ENCODE measurements at places on chromosomes 6 and 20.

GRCh38 chr6:91087908-91088307 lies 501.0 kb upstream of the MAP3K7 start:
- no peak for DNase-seq

- peak; percentile 26 for DNase-seq
Measured at GRCh38 chr6:157258878-157259277, 64.4 kb downstream of the TMEM242 start.

DNA sequence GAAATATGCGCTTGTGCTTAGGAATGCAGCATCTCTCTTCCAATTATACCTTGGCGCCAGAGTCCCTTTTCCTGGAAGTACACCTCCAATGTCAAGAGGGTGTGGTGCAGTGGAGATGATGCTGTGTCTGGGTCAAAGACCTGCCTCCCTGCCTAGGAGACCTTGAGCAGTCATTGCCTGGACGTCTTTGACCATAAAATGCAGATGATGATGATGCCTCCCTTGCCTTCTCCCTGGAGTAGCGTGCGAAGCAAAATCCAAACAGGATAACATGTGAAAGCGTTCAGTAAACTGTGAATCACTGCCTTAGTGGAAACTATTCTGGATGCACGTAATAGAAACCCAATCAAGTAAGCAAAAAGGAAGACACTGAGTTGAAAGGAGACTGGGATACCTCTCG lies 97.4 kb upstream of the ARMC2 start:
- DNase-seq = no peak

DNA sequence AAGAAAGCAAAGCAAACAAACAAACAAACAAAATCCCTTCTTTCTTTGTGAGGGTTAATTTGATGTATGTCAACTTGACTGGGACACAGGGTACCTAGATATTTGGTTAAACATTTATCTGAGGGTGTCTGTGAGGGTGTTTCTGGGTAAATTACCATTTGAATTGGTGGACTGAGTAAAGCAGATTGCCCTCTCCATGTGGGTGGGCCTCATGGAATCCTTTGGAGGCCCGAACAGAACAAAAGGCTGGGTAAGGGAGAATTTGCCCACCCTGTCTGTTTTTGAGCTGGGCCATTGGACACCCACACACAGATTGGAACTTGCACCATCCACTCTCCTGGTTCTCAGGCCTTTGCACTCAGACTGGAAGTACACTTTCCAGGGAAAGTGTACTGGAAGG lies 628.8 kb upstream of the CITED2 start:
- DNase-seq = no peak

DNA sequence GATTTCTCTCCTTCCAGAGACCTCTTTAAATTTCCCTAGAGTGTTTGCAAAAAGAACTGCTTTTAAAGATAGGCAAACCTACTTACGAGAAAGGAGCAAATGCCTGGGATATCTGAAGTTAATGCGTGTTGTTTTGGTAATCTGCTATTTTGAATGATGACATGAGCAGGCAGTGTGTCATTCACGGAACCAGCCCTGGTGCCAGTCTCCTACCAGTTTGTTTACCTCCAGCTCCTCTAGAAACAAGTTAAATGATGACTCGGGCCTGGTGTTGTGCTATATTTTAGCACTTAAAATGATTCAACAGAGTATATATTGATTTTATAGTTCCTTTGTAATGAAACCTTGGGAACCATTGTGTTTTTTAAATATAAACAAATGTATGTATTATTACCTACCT lies 41.1 kb upstream of the MAP3K4 start:
- DNase-seq = no peak

DNA sequence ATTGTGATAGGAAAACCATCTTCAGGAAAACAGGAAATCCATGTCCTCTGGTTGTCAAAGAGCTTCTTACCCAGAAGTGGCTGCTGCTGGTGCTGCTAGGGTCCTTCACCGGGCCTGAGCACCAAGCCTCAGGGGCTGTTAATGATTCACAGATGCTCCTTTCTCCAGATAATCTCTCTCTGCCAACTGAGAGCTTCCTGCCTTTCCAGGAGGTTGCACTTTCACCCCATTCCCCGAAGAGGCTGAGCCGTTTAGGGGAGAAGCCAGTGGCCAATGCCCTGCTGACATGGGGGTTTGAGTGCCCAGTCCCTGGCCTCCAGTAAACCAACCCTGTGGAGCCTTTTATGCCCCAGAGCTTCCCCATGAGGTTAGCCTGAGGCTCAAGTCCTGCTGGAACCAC lies 122.4 kb downstream of the CBLN4 start:
- no peak for DNase-seq

DNA sequence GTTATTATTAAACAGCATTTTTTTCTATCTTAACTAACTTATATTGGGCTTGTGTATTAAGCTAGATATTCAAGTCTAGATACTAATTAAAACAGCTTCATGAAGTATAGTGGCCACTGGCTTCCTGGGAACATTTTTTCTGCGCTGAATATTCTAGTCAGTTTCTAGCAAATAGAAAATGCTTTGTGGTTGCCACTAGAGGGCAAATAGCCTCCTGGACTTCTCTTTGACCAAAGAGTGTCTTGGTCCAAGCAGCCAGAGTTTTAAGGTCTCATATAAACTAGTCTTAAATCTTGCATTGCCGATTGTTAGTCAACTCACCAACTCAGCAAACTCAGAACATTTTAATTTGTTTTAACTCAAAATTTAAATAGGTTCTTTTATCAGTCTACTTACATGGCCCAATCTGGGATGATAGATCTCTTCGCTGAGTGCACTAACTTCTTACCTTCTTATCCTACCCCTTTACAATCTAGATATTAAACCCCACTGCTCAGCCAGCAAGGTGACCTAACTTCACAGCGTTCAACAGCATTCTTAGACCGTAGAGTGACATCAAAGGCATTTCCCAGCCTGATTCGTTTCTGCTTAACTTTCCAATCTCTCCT lies 24.6 kb upstream of the ID4 start:
- DNase-seq = no peak

DNA sequence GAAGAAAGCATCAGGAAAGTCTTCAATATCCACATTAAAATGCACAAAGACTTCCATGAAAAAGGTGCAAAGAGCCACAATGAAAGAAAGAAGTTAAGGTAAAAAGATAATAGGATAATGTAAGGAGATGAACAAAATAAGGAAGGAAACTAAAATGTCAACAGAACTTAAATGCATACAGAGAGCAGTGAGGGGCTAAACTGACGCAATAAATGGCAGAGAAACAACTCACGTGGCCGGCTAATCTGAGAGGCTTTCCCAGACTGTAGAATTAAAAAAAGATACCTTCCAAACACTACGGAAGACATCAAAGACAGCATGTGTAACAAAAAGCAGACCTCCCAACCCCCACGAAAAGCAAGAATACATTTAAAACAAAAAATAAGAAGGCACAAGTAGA lies 73.7 kb downstream of the GMDS start:
- DNase-seq = no peak

DNA sequence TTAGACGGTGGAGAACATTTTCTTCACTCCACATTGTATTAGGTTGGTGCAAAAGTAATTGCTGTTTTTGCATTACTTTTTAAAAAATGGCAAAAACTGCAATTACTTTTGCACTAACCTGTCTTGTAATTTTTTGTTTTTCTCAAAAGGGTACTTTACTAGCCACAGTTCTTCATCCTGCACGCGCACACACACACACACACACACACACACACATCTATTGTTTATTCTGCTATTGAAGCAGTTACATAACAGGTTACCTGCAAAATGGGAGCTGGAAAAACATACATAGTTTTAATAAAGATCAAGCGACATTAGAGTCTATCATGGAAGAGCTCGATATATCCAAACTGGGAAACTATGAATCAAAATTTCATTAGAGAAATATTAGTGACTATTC lies 235.2 kb downstream of the SIM1 start:
- no peak for DNase-seq

- no peak for DNase-seq
Measured at GRCh38 chr6:100185615-100186014, 191.6 kb upstream of the MCHR2 start.

GRCh38 chr20:47115694-47116093 lies 221.1 kb downstream of the EYA2 start:
- DNase-seq = no peak

DNA sequence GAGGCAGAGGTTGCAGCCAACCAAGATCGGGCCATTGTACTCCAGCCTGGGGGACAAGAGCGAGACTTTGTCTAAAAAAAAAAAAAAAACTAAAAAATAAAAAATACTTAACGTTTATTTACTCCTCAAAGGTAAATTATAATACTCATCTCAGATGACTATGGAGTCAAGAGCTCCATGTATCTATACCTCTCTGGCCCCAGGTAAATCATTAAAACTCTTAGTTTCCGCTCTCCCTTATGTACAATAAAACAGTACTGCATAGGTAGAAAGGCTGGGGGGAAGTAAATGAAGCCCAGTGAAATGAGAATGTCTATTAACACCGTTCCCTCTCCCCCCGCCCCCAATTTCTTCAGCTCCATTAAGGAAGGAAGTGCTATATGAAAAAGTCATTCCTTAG lies 1.2 kb downstream of the SRSF12 start:
- DNase-seq = no peak

DNA sequence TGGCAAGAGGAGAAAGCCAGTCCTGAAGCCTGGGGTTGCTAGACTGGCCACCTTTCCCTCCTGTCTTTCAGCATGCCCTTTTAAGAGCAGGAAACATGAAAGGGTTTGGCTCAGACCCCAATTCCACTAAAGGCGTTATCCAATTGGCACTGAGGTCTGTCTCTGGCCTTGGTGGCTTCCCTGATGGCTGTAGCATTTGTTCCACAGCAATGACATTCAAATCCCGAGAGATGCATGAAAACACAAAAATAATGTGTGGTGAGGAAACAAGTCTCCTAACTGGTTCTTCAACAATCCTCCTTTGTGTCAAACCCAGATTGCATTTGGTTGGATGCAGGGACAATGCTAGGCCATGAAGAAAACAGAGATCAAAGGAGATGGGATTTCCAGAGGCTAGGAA lies 56.5 kb upstream of the ADTRP start:
- no peak for DNase-seq
